ENCODE measurements at places on chromosomes 2 and 18. TPM values are rescaled to one million over a fixed set of nuclear protein-coding genes. Genes with fewer than 3 reads are reported as not detected.

DHRS9 gene
- total RNA-seq, result not detected

GRCh38 chr2:180367815-180368214 is 360.7 kb upstream of the CWC22 start:
- DNase-seq, result no peak

DNA sequence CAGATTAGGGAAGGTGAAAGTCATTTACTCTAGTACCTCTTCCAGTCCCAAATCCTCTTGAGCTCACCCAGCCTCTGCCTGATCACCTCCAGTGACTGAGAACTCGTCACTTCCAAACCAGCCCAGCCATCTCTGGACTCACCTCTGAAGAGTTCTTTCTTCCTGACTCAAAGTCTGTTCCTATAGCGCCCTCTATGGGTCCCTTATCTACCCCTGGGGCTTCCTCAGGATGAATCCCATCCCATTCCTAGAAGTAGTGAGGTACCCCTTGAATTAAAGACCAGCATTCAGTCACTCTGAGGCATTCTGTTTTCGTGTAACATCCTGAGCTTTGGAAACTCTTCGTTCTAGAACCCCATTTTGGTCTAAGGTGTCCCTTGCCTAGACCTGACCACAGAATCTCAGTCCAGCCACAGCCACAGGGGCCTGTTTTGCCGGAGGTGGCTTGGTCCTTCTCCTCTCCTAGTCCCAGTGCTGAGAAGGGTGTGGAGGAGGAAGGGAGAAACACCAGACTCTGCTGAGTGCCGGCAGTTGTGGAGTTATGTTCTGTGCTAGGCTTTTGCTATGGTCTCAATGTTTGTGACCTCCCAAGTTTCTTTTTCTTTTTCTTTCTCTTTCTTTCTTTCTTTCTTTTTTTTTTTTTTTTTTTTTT is 32.7 kb downstream of the SIX3 start:
- DNase-seq, result no peak

GRCh38 chr2:233458826-233459225 is 104.5 kb downstream of the DGKD start:
- DNase-seq, result no peak

GRCh38 chr2:237574467-237574866 is 8.1 kb downstream of the PRLH start:
- DNase-seq, result no peak

EHD3 gene
- total RNA-seq, result 0.05 TPM

DNA sequence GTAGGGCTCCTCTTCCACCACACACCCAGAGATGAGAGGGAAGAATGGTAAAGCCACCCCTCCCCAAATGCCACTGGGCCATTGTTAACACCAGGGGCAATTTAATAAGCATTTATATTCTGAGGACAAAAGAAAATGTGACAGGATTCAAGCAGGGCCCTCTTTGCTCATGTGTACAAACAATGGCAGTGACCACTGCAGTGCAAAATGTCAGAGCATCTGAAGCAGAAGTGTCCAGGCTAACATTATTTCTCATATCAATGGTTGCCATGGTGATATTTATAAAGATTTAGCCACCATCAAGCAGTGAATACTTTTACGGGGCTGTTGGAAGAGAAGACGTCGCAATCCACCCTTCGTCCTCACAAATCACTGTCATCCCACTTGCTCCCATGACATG is 10.8 kb upstream of the EPB41L3 start:
- DNase-seq, result no peak
